ENCODE measurements at places on chromosomes 7 and 10.

- no peak for DNase-seq
Observed at GRCh38 chr7:148394582-148394981, 196.0 kb upstream of the C7orf33 start.

DNA sequence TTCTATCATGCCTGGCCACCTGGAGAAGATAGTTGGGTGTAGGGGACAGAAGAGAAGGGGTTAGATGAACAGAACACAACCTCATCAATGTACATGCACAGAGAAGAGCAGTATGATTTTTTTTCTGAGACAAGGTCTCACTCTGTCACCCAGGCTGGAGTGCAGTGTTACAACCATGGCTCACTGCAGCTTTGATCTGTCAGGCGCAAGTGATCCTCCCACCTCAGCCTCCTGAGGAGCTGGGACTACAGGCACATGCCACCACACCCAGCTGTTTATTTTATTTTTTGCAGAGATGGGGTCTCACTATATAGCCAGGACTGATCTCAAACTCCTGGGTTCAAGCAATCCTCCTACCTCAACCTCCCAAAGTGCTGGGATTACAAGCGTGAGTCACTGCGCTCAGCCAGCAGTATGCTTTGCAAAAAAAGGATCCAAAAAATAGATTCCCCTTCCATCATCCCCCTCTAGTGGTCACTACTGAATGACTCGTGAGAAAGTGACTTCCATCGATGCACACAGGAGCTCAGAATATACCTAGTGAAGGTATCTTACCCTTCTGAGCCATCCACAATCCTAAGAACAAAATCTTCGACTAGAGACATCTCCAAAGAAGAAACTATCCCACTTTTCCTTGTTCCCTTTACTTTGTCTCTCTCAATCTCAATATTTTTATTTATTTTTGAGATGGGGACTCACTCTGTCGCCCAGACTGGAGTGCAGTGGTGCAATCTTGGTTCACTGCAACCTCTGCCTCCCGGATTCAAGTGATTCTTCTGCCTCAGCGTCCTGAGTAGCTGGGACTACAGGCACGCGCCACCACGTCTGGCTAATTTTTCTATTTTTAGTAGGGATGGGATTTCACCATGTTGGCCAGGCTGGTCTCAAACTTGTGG, 21.0 kb downstream of the ZCWPW1 start:
- DNase-seq, result no peak

DNA sequence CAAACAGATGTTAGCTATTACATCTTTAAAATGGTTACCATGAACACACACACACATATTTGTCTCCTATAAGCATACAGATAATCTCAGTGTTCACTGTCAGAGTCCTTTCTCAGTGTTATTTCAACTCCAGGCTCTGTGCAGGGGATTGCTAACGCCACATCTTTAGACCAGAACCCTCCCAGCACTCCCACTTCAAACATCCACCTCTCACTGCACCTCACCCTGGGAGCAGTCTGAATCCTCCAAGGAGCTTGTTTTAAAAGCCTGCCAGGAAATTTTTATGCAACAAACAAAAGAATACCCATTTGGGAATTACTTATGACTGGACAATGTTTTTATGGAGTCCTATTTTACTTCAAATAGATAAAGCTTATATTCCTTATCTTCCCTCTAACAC, 107.4 kb downstream of the PARD3 start:
- DNase-seq, result no peak

DNA sequence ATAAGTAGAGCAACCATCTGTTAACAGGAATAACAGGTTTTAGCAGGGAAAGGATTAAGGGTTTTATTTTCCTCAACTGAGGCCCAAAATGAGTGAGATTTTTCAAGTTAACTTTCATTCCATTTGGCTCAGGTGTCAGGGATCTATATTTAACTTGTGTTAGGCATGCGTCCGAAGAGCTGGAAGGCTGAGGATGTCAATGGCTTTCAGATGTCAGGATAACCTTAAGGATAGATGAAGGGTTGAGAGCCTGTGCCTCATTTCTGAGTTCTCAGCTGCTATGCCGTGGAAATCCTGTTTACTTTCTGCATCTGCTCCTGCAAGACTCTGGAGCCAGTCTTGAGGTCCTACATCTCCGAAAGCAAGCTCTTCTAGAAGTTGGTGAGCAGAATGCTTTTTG, 36.4 kb upstream of the CD36 start:
- no peak for DNase-seq

- no peak for DNase-seq
Observed at GRCh38 chr10:122647383-122647968, 52.2 kb downstream of the C10orf120 start.

GRCh38 chr10:124351481-124352220, 67.1 kb downstream of the OAT start:
- no peak for DNase-seq

DNA sequence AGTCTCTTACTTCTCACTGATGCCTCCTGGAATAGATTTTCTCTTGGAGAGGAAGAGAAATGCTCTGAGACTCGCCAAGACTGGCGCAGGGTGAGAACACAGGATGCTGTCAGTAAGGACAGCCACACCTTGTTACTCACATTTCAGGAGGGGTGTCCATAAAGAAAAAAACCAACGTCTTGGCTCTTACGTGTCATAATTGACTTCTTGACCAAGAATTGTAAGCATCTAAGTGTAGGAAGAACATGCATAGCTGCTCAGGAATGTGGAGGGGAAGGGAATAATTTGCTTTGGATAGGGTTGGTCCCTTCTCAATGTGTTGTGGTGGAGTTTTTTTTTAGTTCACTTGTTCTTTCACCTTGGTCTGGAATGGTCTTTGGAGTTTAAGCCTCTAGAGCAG, 43.8 kb upstream of the ZNF438 start:
- DNase-seq, result no peak

DNA sequence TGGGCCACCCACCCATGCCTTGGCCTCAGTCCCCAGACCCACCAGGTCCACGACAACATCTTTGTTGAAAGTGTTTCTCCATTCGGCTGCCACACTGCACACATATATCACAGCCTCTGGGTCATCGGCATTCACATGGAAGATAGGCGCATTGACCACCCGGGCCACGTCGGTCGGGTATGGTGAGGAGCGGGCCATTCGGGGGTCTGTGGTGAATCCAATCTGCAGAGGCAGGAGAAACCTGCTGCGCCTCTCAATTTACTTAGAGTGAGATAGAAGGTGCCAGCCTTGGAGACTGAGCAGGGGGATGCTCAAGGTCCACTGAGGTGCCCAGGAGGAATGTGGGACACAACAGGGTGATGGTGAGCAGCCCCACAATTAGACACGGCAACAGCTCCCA, 16.4 kb downstream of the OGDHL start:
- no peak for DNase-seq

DNA sequence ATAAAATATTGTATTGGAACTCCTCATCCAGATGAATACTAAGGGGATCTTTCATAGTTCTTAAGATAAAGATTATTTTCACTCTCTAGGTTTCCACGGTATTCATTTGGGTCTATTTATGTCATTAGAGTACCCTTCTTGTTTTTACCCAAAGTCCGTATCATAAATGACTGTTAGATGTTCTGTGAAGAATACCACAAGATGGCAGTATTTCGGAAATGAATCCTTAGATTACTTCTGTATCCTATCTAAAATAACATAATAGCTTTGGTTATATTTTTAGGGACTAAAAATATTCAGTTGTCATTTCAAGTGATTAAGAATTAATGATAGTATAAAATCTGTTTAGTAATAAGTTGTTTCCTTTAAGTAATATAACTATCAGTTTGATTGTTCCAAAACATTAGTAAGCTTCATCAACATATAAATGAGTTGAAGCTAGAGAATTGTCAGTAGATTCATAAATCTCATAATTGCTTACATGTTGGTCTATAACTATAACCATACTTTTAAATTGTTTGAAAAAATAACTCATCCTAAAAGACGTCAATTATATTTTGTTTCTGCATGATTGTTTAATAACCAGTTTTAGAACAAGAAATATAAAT, 337.5 kb upstream of the KCND2 start:
- DNase-seq, result no peak

- DNase-seq, result no peak
Observed at GRCh38 chr7:157575777-157576176, 239.0 kb downstream of the DNAJB6 start.

DNA sequence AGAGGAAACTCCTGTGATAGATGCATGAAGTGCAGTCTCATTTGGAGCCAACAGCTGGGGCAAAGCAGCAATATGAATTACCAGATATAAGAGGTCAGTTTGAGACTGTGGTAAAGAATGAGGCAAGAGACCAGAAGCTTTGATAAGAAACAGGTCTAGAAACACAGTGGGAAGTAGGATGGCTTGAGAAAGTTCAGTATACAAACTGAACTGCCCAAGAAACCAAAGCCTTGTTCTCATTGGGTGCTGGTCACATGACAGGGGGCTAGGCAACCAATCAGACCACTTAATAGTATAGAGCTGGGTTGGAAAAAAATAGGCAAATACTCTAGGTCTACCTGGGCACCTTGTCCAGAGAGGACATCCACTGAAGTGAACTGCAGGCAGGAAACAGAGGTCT, 46.2 kb upstream of the PLCE1 start:
- no peak for DNase-seq

- DNase-seq, result no peak
Observed at GRCh38 chr7:113307147-113307546, 188.8 kb upstream of the SMIM30 start.

DNA sequence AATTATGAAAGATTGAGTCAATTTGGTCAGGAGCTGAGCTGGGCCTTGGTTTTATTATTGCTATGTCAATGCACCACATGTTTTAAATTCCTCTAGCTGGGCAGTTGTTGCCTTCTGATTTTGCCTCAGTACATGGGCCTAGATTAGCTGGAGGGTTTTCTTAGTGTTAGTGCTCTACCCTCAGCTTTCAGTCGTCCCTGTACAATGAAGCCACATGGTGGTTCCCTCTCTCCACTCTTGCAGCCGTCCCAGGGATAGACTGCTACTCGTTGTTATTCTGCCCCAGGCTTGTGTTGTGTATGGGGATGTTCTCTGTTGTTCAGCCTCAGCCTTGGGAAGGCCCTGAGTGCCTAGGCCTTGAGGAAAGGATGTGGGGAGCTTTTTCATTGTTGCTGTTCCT, 37.0 kb downstream of the NHLRC2 start:
- no peak for DNase-seq

DNA sequence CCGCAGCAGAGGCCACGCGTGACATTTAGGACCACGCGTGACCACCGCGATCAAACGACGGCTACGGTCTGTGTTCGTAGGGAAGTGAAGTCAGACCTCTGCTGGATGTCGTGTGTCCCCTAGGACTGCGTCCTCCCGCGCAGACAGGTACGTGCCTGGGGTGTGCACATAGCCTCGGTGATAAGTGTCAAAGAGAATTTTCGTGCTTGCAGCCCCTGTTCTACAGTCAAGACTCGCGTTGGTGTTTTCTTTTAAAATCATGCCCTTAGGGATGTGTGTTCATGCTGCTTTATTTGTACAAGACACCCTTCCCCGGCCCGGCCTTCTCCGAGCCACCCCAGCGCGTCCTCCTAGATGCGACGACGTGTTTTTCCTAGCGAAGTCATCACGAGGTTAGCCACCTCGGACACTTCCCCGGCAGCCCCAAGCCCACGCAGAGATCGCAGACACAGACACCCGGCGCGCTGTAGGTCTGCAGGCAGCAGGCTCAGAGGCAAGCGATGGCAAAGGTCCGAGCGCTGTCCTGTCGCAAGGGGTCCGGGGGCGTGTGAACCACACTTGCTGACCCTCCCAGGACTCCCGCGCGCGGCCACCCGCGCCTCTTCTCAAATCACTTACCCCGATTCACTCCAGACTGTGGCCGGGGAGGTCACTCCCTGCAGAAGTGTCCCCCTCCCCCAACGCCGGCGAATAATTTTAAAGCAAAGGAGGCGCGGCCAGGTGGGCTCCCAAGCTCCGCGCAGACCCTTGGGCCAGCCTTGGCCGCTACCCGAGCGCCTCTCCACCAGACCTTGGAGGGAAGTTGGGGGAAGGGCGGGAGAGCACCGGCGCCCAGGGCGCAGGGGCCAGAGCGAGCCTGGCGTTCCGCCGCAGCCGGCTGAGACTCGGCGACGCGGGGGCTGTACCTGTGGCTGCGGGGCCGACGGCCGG, 552 bp downstream of the MKX start:
- DNase-seq, result peak; percentile 2

DNA sequence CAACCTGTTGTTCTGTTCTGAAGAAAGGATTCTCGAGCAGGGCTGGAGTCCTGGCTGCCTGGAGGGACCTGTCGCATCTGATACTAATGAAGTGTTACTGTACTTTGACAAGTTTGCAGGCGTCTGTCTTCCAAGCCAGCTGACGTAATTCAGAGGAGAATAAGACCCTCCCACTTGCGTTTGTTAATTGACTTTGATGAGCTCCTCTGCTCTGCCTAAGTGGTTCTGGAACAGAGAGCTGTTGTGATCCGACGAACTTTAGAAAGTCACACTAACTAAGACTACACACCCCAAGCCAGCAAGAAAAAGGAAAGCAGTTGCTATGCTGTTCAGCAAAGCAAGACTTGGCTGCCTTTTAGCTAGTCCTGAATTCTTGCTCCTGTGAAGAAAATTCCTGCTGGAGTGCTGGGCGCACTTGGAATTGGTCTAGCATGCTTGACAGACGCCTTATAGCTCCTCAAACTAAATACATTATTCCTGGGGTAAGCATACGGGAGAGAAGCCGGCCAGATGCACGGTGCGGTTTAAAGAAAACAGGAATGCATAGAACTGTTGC, 200.3 kb downstream of the CACNB2 start:
- no peak for DNase-seq

- DNase-seq, result no peak
Observed at GRCh38 chr10:73647211-73647874, 6.1 kb upstream of the MYOZ1 start.

DNA sequence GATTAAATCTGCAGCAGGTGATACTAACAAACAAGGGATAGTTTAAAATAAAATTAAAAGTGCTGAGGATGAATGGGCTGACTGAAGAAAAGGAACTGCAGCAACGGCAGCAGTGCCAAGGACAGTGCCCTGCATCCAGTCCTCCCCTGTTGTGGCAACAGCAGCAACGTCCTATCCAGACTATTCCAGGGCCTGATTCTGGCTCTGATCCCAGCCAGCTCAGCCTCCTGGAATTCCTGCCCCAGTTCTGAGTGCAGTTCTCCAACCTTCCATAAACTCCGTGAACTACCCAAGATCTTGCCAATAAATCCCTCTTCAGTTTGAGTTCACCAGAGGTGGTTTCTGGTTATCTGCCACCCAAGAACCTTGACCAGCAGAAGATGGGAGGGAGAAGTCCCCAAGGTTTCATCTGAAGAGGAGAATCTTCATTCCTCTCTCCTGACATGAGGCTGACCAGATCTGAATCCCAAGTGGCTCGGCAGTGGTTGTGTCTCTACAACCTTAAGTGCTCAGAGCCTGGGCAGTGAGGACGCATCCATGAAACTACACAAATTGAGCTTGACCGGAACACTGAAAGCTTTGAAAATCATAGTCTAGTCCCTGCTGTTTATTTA, 115.8 kb downstream of the SORBS1 start:
- DNase-seq, result no peak

DNA sequence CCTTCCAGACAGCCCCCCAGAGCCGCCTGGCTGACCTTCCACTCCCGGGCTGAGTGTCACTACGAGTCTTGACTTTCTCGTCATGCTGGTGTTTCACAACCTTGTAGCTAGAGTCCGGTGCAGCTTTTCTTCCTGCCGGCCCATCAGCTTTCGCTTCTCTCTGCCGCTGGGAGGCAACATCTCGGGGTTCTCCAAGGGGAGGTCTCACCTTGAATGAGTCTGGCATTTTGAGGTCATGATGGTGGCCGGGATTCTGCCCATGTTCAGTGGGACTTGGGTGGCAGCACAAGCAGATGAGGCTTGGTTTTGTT, 285.2 kb downstream of the CAMK1D start:
- no peak for DNase-seq

All from stimulated activated CD4-positive, alpha-beta T cell treated with anti-CD3 and anti-CD28 coated beads, Interleukin-15, amount 100 ng/mL, for 1 hour (primary cell).